ENCODE measurements at places on chromosomes 11 and 22.

GRCh38 chr11:115214644-115215234 is 289.5 kb downstream of the CADM1 start:
- DNase-seq: no peak

GRCh38 chr22:30947816-30948454 is 20.6 kb downstream of the MORC2 start:
- DNase-seq: peak; percentile 54

- no peak for DNase-seq
These were observed 52.5 kb upstream of the CARD18 start for GRCh38 chr11:105192115-105192514.

DNA sequence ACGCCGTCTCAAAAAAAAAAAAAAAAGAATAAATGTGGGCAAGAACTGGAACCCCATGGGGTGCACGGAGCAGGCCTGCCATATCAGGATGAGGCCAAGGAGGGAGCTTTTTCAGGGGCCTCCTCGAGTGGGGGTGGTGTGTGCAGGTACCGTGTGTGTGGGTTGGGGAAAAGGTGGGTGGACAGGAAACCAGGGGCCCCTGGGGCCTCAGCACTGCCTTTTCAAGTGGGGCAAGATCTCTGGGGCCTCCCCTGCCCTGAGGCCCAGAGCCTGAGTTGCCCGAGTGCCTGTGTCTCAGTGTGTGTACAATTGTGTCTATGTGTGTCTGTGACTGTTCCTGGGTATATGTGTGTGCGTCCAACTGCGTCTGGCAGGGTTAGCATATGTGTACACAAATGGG is 23.8 kb downstream of the TEF start:
- no peak for DNase-seq

- DNase-seq: peak; percentile 37
These were observed 30.6 kb downstream of the KIRREL3 start for GRCh38 chr11:126969865-126970479.

DNA sequence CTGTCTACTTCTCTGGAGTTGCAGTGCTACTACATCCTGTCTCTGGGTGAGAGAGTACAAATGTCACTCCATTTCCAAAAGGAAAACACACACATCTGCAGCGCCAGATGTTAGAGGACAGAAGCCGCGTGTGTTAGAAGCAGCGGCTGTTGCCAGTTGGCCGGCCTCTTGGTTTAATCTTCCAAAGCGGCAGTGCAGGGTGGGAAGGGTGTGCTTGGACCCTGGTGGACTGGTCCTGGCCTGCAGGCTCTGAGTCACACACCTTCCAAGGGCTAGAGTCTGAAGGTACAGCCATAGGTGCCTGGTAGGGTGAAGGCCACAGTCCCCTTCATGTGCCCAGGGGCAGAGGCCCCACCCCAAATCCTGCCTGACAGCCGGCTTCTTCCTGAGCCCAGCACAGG is 99.8 kb downstream of the CTTN start:
- no peak for DNase-seq

DNA sequence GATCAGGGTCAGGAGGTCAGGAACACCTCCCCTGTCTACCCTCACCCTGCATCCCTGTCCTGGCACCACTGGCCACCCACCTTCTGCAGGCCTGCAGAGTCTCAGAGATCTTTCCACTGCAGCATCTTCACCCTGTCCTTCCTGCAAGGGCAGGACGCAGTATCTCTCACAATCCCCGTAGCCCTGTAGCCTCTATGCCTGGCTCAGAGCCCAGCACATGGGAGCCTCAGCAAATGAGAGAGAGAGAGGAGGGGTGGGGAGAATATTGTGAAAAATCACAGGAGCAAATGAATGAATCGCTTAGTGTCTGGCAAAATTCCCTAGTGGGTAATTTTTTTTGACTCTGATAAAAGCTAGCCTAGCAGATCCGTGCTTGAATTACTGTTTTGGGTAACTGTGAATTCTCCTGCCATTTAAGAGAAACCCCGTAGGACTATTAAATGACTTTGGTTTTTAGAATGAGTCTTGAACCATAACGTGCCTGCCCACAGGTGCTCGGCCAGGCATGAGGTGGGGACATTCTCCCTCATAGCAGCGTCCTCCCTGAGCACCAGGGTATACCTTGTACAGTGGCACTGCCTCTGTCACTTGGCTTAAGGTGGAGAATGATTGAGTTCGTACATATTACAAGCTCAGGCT is 91.5 kb downstream of the MORC2 start:
- peak; percentile 20 for DNase-seq

DNA sequence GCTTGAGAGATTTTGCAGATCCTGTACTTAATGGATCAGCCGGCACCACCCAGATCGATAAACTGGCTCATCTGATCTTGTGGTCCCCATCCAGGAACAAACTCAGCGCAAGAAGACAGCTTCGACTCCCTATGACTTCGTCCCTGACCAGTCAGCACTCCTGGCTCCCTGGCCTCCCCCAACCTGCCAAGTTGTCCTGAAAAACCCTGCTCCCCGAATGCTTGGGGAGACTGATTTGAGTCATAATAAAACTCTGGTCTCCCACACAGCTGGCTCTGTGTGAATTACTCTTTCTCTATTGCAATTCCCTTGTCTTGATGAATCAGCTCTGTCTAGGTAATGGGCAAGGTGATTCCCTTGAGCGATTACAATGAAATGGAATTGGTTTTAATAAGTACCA is 29.5 kb downstream of the OR2AG2 start:
- no peak for DNase-seq

GRCh38 chr11:116189408-116190170 is 583.2 kb downstream of the BUD13 start:
- no peak for DNase-seq

- no peak for DNase-seq
These were observed 921 bp upstream of the NUCB2 start for GRCh38 chr11:17275400-17276235.

DNA sequence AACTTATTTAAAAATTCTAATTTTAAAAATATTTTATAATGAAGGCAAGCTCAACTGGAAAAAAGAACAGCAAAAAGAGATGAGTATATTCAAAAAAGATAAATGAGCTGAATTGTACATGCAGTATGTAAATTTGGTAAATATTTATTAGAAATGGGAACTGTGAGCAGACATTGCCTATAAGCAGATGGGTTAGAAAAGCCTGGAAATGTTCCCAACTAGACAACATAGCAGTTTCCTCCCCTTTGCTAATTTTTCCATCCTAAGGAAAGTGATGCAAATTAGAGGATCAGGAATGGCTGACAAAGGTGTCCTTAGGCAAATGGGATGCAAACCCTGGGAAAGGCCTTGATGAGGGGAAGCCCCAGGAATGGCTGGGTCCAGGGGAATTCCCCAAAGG is 37.2 kb downstream of the TP53I11 start:
- DNase-seq: no peak

GRCh38 chr11:12160231-12160630 is 49.8 kb downstream of the MICAL2 start:
- no peak for DNase-seq

GRCh38 chr11:93608364-93608763 is 53.1 kb upstream of the CEP295 start:
- DNase-seq: no peak

DNA sequence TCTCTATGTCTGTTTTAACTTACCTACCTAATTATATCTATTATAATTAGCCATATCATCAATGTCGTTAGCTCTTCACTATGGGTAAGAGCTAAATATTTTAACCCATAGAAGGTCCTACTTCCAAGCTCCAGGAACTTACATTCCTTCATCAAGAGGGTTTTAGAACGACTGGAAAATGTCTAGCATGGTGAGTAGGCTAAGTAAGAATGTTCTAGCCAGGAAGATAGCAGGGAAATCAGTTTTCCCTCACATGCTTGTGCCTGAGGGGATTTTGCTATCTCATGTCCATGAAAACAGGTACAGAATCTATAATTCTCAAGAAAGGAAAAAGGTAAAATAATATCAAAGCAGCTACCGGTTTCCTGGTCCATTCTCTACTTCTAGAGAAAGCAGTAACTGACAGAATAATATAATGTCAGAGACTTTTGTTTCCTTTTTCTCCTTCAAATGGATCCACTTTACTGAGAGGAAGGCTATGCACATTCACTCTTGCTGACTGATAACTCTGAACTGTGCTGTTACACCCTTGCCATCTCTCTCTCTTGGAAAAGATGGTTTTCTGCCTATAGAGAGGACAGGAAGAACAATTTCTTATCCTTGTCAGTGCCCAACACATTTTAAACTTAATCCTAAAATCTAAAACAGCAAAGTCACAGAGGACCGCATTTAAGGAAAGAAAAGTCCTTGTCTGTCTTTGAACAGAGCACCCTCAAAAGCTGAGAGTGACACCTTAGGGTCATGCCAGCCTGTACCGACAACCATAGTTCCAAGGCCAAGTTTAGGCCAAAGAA is 67.0 kb downstream of the MAML2 start:
- no peak for DNase-seq

GRCh38 chr11:114678125-114679036 is at the start of gene NXPE2:
TSS of gene NXPE2 (plus strand) at chr11:114678527. CDS start at chr11:114678576, 49 bp downstream.
- peak; percentile 4 for DNase-seq

- no peak for DNase-seq
These were observed 123.7 kb downstream of the GRIK4 start for GRCh38 chr11:120635136-120635810.

DNA sequence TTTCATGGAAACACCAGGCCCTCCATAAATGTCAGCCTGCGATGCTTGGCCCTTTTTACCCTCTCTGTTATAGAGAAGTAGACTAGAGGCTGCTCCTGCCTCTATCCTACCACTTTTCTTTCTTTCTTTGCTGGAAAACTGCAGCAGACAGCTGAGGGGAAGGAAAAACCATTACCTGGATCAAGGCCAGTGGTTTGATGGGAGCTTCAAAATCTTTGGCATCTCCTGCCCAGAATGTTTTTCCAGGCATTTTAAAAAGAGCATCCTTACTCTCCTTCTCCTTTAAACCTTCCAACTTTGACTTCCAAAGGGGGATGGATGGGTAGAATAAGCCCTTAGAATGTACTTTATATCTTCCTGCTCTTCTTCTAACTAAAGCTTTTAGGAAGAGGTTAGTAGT is 44.9 kb downstream of the EXT2 start:
- DNase-seq: no peak

- no peak for DNase-seq
These were observed 13.1 kb downstream of the TBCEL start for GRCh38 chr11:121037016-121037415.

- no peak for DNase-seq
These were observed 27.2 kb upstream of the GAB4 start for GRCh38 chr22:17035246-17035645.

GRCh38 chr11:1943576-1943975 is 3.6 kb upstream of the MRPL23 start:
- DNase-seq: no peak

GRCh38 chr11:65709661-65710060 is 2.4 kb upstream of the KAT5 start:
- DNase-seq: no peak

- DNase-seq: no peak
These were observed 333.9 kb upstream of the C11orf87 start for GRCh38 chr11:109088086-109088485.

- DNase-seq: no peak
These were observed 60.6 kb upstream of the PRDM11 start for GRCh38 chr11:45085646-45086501.

- DNase-seq: no peak
These were observed 120.9 kb upstream of the ZC3H12C start for GRCh38 chr11:109972181-109972715.

- no peak for DNase-seq
These were observed 22.5 kb upstream of the EED start for GRCh38 chr11:86222081-86222480.

GRCh38 chr11:19368726-19369375 is 128.1 kb upstream of the E2F8 start:
- no peak for DNase-seq

- DNase-seq: peak; percentile 26
These were observed 585.4 kb downstream of the SOX6 start for GRCh38 chr11:15770798-15771414.

- no peak for DNase-seq
These were observed 32.0 kb upstream of the TH start for GRCh38 chr11:2203440-2204259.

DNA sequence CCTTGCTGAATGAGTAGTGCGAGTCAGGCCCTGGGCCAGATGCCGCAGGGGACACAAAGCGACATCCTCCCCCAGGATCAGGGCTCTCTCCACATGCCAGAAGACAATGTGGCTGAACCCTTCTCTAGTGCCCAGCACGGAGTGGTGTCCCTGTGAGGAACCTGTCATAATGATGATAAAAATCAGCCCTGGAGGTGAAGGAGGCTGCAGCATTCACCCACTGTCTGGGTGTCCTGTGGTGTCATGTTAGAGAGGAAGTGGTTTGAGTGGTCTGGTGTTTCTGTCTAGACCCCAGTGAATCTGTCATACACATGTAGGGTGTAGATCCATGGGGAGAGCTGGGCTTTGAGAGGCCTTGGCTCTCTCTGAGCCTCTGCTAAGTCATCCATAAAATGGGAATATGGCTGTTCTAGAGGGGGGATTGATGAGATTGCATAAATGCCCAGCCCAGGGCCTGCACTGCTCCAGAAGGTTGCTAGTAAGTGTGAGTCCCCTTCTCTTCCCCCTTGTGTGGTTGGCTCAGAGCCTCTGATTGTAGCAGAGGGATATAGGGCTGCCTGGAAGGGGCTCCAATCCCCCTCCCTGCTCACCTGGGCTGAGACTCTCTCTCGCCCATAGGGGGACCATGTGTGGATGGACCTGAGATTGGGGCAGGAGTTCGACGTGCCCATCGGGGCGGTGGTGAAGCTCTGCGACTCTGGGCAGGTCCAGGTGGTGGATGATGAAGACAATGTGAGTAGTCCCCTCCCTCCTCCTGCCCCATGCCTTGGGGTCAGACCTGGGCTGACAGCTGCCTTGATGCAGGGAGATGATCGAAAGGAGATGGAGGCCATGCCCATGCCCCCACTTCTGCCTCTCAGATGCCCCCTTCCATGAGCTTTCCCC is 14.3 kb downstream of the MYO7A start:
- DNase-seq: no peak

DNA sequence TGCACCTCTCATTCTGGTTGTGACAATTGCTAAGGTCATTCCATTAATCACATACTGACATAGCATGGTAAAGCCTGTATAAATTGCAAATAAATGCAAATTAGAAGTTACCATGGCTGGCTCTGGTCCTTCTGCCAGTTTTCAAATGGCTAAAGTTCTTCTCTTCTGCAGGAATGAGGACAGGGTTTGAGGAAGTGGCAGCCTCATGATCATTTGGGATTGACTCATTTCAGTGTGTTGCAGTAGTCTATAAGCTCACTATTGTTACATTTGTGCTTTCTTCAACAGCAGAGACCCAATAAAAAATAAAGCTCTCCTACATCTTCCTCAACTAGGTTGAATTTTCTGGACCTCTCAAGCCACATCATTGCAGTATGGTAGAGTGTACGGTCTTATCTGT is 60.3 kb downstream of the NECTIN1 start:
- no peak for DNase-seq

GRCh38 chr11:15885854-15886253 is 470.5 kb downstream of the SOX6 start:
- DNase-seq: no peak

GRCh38 chr22:45446216-45446615 is 32.7 kb downstream of the RIBC2 start:
- no peak for DNase-seq

All from astrocyte of the cerebellum (primary cell).